ENCODE measurements at places on chromosomes 7 and 10. TPM values are rescaled to one million over a fixed set of nuclear protein-coding genes. Genes with fewer than 3 reads are reported as not detected.

GRCh38 chr7:40753455-40753854 is 618.6 kb downstream of the SUGCT start:
- no peaks in the 10 kb centered on the region for H3K27me3 ChIP-seq
- no peak overlapping the region for H3K27ac ChIP-seq
- no peaks in the 10 kb centered on the region for H3K36me3 ChIP-seq
- H3K4me3 ChIP-seq, result no peak overlapping the region
- no peaks in the 10 kb centered on the region for H3K4me1 ChIP-seq

The EPO gene
- not detected for polyA plus RNA-seq

The HGF gene
- 7.9 TPM for polyA plus RNA-seq

The LDB3 gene
- polyA plus RNA-seq, result 1.1 TPM

GRCh38 chr7:69078997-69079769 is 519.1 kb upstream of the AUTS2 start:
- H3K4me3 ChIP-seq, result no peak overlapping the region
- no peaks in the 10 kb centered on the region for H3K36me3 ChIP-seq
- peak; percentile 58 for DNase-seq

The PRKG1 gene
- 1.5 TPM for polyA plus RNA-seq

- DNase-seq, result no peak
- H3K4me3 ChIP-seq, result no peak overlapping the region
- H3K27ac ChIP-seq, result peak overlapping the region; percentile 50
- no peaks in the 10 kb centered on the region for H3K36me3 ChIP-seq
Observed at GRCh38 chr7:135758531-135758932, 9.9 kb upstream of the FAM180A start.

The PLAU gene
- 39.5 TPM for polyA plus RNA-seq

DNA sequence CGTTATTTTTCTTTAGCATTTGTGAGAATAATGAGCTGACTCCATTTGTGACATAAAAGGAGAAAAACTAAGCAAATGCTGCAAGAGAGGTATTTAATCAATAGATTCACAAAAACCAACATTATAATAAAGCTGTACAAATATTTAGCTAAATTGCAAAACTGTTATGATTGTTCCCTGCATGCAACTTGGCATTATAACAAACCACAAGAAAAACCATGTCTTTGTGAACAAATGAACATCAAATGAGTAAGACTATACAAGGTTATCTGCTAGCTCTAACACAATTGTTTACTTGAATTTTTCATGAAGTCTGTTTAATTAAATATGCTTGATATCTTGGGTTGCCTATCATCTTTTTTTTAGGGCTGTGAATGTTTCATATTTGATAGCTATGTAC is 50.8 kb upstream of the PPP1R9A start:
- H3K27ac ChIP-seq, result no peak overlapping the region
- no peaks in the 10 kb centered on the region for H3K27me3 ChIP-seq
- no peaks in the 10 kb centered on the region for H3K4me1 ChIP-seq
- no peak for DNase-seq
- no peaks in the 10 kb centered on the region for H3K36me3 ChIP-seq
- no peak overlapping the region for H3K4me3 ChIP-seq

The AGBL3 gene
- 1.2 TPM for polyA plus RNA-seq

The PLEKHS1 gene
- polyA plus RNA-seq, result 0.46 TPM

DNA sequence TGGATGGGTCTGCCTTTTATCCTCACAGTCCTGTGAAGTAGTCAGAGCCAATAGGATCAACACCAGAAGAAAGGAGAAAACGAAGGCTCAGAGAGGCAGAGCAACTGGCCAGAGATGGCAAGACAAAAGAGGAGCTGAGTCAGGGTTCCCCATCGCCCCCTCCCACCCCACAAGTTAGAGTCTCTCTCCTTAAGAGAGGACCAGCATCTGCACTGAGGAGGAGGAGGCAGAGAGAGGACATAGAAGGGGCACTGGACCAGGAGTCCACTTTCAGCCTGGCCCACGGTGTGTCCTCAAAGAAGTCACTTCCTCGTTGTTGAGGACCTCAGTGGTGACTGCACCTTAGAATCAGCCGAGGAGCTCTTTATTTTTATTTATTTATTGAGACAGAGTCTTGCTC is 11.6 kb downstream of the SPOCK2 start:
- H3K36me3 ChIP-seq, result no peaks in the 10 kb centered on the region
- peaks cover 5% of the 10 kb centered on the region for H3K4me1 ChIP-seq
- H3K27me3 ChIP-seq, result no peaks in the 10 kb centered on the region
- DNase-seq, result no peak
- H3K27ac ChIP-seq, result no peak overlapping the region
- no peak overlapping the region for H3K4me3 ChIP-seq

GRCh38 chr7:98286701-98287485 is 5.4 kb downstream of the BRI3 start:
- H3K27me3 ChIP-seq, result no peaks in the 10 kb centered on the region
- no peak for DNase-seq
- H3K36me3 ChIP-seq, result peaks cover 16% of the 10 kb centered on the region
- H3K4me1 ChIP-seq, result peaks cover 78% of the 10 kb centered on the region
- H3K27ac ChIP-seq, result peak overlapping the region; percentile 99
